ENCODE measurements at places on chromosomes 7 and 10.

DNA sequence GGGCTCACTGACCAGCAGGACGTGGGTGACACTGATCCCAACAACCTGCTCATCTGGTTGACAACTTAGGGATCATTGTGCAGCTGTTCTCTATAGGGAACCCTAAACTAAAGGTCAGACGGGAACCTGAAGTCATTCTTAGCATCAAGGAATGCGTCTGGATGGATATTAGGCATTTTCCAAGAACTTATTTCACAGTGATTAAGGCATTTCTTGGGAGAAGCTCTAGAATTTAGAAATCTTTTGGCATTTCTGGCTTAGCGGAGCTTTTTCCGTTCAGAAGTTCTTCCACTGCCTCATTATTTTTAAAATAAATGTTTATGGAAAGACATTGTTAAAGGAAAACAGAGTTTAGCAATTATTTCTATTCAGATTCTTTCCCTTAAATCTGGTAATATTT is 303.3 kb upstream of the IGFBP3 start:
- no peak for DNase-seq

DNA sequence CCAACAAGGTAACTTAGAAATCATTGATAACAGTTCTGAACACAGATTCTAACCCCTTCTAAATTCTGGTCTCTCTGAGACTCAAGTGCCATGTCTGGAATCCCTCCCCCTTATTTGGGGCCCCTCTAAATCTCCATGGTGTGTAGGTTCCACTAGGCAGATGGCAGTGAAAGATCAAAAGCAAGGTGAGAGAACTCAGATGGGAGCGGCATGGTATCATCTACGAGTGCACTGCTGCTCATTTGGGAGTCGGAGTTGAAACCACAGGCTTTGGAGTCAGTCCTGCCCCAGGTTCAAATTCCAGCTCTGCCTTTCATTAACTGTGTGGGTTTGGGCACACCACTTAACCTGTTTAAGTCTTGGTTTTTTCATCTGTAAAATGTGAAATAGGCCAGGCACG is 72.6 kb downstream of the MTURN start:
- no peak for DNase-seq

- DNase-seq, result no peak
Measured at GRCh38 chr10:7311218-7311849, 99.5 kb downstream of the SFMBT2 start.

DNA sequence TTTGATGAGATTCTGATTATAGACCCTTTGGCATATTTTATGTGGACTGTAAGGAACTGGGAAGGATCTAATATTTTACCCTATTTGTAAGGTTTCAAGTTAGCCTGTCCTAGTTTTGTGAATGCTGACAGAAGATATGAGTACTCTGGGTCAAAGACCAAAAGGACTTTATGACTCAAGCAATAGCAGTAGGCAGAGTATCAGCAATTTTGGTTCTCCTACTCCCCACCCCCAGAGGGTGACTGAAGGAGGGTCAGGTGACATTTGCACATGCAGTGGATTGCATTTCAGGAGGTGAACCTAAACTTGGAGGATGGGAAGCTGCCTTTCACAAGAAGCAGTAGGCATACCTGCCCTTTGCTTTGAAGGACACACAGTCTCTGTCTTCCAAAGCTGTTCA is 84.0 kb upstream of the KLF6 start:
- DNase-seq, result no peak

GRCh38 chr10:130369645-130370381 is 233.6 kb downstream of the GLRX3 start:
- no peak for DNase-seq

DNA sequence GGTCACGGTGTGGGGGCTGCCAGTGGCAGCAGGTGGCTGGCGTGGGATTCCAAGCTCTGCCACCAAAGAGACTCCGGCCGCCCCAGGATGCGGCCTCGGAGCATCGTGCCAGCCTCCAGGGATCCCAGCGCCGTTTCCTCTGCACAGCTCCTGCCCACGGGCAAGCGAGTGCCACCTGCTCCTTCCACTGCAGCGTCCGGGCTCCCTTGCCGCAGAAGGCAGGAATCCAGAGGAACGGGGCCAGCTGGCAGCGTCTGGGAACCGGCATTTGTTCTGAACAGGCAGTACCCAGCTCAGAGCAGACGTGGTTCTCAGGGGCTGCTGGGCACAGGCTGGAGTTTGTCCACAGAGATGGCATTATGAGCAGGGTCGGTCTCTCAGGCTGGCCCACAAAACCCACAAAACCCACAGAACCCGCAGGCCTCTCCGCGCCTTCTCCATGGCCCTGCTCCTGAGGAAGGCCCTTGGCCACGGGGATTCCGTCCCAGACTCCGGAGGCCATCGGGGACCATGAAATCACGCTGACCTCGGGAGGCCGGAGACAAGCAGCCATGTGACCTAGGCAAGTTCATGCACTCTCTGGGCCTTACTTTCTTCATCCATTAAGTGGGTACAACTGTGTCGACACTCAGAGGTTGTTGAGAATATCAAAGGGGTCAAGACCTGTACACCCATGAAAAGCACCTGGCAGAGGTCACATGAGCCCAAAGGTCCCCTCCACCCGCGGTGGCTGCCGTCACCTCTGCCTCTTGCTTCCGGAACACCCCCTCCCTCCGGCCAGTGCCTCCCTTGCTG is 72.1 kb upstream of the TNRC18 start:
- DNase-seq, result no peak

DNA sequence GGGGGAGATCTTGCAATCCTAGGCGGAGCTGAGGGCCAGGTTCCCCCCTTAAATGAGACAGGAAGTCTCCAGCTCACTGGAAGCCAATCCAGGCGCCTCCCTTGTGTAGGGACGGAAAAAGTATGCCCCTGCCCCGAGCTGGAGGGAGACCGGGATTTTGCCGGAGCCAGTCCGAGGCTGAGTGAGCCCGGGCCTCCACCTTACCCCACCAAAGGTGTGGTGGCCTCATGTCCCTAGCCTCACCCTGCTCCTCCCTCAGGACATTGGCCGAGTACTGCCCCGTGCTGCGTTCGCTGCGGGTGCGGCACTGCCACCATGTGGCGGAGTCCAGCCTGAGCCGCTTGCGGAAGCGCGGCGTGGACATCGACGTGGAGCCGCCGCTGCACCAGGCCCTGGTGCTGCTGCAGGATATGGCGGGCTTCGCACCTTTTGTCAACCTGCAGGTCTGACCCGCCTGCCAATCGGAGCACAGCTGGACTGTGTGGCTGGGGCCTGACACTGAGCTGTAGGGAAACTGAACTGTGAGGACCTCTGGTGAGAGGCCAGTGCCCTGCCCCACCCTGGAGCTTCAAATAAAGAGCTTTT is 2.0 kb downstream of the FBXL15 start:
- DNase-seq, result peak; percentile 74

GRCh38 chr7:30764030-30764975 is 6.9 kb upstream of the MINDY4 start:
- no peak for DNase-seq

DNA sequence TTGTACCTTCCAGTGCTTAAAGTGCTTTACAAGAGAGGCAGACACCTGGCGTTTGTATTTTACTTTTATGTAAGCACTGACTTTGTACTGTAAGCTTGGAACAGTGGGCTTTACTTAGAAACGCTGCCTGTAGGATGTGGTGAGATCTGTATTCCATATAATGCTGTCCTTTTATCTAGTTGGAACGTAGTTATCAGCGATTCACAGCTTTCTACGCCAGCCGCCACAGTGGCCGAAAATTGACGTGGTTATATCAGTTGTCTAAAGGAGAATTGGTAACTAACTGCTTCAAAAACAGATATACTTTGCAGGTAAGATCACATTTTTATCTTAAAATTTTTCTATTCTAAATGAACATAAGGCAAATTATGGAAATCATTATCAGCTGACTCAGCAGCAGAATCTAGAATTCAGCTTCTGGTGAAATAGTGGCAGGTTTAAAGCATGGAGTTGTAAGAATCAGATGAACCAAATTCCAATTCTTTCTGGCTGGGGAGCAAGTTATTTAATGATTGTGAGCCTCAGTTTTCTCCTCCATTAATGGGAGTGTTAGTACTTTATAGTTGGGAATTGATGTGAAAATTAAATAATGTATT is 91.5 kb downstream of the CUL1 start:
- DNase-seq, result no peak

- peak; percentile 41 for DNase-seq
Measured at GRCh38 chr10:67666416-67667034, 29.5 kb downstream of the CTNNA3 start.

GRCh38 chr10:77922566-77923179 is 3.9 kb downstream of the DLG5 start:
- no peak for DNase-seq

GRCh38 chr7:32093415-32094408 is 23.5 kb upstream of the PDE1C start:
- DNase-seq, result no peak

- no peak for DNase-seq
Measured at GRCh38 chr10:25522946-25523608, 348.3 kb downstream of the GPR158 start.

DNA sequence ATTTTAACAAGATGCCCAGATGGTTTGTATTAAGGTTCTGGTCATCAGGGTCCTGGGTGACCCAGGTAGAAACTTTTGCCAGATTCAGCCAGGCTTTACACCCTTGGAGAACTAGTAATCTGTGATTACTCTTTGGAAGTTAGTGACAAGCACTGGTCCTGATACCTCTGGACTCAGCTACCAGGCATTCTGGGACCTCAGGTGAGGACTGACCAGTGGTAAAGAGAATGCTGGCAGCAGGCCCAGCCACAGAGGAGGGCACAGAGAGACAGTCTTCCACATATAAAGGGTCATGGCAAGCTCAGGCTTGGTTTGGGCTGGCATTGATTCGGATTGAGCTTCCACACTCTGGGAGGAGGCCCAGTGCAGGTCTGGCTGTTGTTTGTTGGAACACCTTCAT is 112.0 kb upstream of the CHST15 start:
- DNase-seq, result no peak

DNA sequence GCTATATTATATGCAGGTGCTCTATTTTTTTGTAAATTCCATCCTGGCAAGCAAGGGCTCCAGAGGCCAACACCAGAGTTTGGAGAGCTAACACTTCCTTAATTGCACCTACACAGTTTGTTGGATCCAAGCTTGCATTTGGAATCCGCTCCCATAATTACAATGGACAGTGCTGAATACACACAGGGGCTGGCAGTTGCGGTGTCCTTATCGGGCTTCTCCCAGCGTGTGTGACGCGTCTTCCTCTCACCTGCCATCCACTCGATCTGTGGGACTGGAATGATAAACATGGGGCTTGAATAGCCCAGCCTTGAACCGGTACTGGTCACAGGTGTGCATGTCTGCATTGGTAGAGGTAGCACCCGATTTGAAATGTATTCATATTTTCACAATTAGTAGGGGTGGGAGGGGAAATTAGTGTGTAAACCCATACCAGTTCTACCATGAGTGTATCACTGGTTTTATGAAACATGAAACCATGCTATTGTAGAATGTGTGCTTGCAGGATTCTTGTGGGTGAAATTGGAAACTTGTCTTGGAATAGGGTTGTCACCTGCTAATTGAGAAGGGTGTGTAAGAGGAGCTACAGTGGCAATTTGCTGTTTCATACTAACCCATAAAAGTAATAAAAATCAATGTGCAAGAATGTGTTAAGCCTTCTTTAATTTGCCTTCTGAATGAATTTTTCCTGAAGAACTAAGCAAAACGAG is 316.5 kb downstream of the WDR11 start:
- no peak for DNase-seq

GRCh38 chr7:157129200-157129599 is 9.5 kb upstream of the UBE3C start:
- DNase-seq, result no peak

GRCh38 chr10:83983578-83984255 is 155.6 kb upstream of the GHITM start:
- DNase-seq, result no peak

DNA sequence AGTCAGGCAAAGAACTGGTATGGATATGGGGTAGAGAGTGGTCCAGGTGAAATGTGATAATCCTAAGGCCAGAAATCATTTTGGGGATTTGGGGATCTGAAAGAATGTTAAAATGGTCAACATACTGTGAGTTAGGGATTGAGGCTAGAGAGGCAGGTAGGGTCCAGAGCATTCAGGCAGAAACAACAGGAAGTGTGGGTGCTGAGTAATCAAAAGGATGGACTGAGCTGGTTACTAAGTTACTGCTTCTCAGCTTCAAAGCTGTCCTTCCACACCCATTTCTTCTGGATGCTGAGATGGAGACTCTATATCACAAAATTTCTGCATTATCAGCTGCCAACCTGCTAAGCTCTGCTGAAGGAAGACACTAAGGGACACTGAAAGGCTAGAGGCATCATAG is 30.6 kb upstream of the PRKCQ start:
- no peak for DNase-seq

DNA sequence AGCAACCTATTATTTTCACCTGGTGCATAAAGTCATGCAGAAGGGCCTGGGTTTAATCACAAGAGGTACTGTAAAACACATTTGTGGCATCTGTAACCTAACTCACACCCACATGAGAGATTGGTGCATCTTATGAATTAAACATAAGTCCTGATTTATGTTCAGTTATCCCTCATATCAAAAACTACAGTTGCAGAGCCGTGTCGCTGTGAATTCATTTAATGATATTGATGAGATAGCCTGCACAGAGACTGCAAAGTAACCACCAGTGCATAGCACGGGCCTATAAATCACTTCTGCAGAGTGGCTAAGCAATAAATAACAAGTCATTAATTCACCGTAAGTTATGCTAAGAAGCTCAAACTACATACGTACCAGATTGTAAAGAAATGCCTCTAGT is 178.2 kb downstream of the RELN start:
- DNase-seq, result no peak

GRCh38 chr10:110834629-110835301 is 37.0 kb upstream of the PDCD4 start:
- DNase-seq, result no peak

DNA sequence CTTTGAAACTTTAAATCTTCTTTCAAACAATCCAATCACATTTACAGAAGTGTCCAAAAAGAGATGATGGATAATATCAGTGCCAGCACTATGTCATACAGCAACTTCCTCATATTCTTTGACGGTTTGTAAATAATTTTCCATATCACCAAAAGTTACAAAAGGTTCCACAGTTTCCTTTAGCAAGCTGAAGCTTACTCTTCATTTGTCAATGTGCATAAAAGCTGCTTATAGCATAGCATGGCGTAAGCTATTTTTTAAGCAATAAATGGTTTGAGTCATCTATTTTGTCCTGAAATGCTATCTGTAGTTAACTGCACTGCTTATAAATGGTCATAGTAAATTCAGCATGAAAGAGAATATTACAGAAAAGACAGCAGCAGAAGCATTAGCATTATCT is 95.1 kb downstream of the ETV1 start:
- no peak for DNase-seq
